ENCODE measurements at places on chromosomes 4 and X.

DNA sequence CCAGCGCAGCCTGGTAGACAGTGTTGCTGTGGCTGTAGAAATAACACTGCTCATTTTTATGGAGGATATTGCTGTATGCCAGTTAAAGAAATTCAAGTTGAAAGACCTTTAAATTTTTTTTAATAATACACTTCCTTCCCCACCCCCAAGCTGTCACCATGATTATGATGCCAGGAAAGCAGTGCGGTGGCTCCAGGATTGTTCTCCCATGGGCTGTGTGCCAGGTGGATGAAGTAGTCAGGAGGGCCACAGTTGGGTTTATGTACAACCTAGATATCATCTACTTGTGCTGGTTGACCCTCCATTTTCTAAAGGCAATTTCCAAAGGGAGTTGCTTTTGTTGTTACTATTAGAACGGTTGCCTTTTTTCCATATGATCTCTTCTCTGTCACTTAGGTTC is 136.6 kb downstream of the AFF1 start:
- DNase-seq, result no peak

- no peak for DNase-seq
Measured at GRCh38 chr4:93814722-93815121, 13.8 kb upstream of the ATOH1 start.

GRCh38 chr4:151389311-151389710 is 19.7 kb upstream of the FHIP1A start:
- DNase-seq, result no peak

GRCh38 chrX:71178908-71179307 is 34.3 kb downstream of the NLGN3 start:
- DNase-seq, result peak; percentile 62

- DNase-seq, result no peak
Measured at GRCh38 chr4:189202869-189203271, 737.8 kb upstream of the FRG1 start.

GRCh38 chrX:97639526-97639925 is 755.8 kb downstream of the RPA4 start:
- DNase-seq, result no peak

DNA sequence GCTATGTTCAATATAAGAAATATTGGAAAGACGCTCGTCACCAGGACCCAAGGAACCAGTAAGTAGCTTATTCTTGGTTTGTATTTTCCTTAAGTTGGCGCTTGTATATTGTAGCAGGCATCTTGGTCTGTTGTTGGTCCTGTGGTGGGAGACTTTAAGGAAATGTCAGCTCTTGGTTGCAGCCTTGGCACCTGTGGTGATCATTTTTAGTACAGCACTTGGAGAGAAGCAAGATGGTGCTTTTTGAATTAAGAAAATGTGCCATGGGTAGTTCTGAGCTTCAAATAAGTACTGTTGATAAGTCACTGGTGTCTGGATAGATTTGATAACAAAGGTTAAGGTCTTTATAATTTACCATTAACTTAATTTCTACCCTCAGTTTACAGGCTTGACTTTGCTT is 1.1 kb downstream of the RPS3A start:
- no peak for DNase-seq

- DNase-seq, result no peak
Measured at GRCh38 chr4:159297091-159297490, 194.2 kb downstream of the RAPGEF2 start.

- DNase-seq, result peak; percentile 58
Measured at GRCh38 chr4:88659055-88659889, 38.4 kb downstream of the NAP1L5 start.

DNA sequence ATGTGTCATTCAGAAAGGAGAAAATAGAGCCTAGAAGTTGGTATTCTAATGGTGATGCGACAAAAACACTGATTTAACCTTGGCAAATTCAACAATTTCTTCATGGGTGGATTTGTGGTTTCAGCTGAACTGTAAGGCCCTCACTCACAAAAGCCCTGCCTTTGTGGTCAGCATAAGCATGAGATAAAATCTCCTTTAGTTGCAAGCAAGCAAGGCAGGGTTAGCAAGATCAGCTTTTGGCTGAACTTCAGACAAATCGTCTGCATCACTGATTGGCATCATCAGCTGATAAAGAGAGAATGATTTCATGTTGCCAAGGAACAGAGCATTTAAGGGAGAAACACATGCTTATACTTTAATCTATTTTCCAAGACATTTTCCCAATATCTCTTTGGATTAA is 2582.2 kb downstream of the PCDH7 start:
- DNase-seq, result no peak

GRCh38 chr4:31104043-31104442 is 383.9 kb downstream of the PCDH7 start:
- no peak for DNase-seq

- no peak for DNase-seq
Measured at GRCh38 chr4:108831886-108832285, 69.0 kb upstream of the ETNPPL start.

DNA sequence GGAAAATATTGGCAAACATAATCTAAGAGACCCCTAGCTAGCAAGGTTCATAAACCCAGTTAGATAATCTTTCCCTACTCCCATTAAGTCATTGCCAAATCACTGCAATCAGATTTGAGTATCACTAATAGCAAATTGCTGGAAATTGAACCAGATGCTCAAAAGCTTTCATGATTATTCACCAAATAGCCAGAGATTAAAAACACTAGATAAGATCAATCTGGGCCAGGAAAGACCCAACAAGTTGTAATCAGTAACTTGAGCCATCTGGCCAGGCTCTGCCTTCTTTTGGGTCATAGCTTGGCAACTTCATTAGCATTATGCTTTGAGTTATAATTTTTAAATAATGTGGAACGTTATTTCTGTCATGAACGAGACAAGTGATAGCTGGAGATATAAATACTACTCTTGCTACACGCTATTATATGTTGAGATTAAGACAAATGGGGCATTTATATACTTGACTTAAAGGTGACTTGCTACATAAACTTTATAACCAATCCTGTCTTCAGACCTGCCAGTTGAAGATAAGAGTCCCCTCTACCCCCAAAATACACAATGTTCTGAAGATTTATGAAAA is 196.6 kb upstream of the EDNRA start:
- no peak for DNase-seq
